ENCODE measurements at places on chromosomes 13 and 19.

DNA sequence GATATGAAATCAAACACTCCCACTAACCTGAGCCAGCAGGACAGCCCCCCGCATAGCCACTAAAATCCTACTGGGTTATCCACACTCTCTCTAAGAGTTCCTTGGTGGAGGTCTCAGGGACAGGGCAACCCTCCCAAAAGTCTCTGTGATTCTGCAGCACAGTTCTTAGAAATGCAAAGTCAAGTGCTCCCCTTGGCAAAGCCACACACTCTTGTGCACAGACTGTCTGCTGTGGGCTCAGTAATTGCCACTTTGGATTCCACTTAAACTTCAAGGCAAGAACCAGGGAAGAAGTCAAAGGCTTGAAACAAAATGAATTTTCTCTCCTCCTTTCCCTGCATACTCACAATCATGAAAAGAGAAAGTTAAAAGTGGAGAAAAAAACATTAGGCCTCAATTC lies 61.5 kb downstream of the DOCK9 start:
- no peak for DNase-seq

DNA sequence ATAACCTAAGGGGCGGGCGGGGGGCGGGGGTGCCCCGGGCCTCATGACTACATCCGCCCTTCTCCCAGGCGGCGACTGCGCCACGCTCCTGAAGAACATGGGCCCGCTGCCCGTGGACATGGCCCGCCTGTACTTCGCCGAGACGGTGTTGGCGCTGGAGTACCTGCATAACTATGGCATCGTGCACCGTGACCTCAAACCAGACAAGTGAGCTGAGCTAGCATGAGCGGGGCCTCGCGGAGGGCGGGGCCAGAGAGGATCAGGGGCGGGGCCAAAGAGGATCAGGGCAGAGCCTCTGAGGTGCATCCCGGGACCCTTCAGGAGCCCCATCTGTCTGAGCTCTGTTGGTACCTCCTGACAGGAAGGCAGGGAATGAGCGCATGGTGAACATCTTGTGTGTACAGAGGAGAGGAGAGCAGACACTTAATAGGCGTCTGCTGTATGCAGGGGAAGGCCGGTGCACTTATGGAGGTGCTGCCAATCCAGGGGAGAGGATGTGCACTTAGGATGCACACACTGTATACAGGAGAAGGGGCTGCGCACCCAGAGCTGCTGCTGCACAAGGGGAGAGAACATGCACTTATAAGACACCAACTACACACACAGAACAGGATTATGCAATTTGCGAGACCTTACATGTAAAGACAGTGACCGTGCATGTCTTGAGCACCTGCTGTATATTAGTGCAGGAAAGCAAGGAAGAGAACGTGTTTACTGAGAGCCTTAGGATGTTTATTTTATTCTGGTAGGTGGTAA lies 20.9 kb upstream of the PIK3R2 start:
- peak; percentile 80 for DNase-seq

GRCh38 chr13:40518481-40518882 lies 148.0 kb downstream of the FOXO1 start:
- no peak for DNase-seq

DNA sequence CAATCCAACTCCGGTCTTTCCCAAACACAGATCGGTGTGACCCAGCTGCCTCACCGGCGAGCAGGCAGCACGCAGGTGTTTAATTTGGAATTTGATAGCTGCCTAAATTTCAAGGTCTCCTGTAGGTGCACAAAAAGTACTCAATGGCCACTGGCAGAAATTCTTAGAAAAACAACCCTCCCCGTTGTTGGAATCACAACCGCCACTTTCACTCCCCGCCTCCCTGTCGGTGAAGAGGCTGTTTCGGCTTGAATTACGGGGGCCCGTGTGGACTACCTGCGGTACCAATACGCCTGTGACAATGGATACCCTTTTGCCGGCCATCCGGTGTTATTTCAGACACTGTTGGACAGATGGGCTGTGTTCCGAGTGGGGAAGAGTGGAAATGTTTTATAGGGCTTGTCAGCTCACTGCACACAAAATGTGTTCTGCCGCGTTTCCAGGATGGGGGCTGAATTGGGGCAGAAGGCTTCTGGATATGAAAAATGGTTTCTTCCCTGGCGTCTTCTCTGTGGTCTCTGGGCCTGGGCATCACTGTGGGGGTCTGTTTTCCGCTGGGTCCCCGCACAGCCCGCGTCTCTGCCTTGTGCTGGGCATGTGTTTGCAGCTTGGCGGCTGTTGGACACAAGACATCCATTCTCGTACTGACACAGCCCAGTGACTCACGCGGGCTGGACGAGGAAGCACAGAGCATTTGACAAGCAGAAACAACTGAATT lies 45.4 kb downstream of the ZIC5 start:
- no peak for DNase-seq

DNA sequence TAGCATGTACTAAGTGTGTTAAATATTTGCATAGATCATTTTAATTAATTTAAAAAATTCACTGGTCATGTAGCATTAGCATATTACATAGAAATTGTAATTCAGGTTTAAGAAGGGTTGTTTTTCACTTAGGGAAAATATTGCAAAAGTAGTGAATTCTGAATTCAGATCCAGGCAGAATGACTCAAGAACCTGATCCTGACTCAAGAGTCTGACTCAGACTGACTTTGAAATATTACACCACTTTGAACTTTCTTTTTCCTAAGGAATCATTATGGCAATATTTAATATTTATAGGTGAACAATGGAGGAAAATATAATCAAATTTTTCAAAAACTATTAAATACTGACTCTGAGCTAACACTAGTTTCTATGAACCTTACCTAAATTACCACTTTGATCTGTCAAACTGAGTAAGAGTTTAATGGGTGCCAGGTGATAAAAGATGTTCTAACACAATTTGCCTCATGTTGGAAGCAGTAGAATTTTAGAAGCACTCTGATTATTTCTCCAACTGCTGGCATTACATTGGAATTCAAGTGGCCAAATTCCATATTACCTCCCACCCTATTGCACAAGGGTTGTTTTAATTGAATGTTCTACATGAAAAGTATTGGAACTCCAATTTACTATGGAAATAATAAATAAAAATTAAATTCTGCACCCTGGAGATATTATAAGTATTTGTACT lies 261.6 kb downstream of the SLITRK1 start:
- DNase-seq, result no peak

DNA sequence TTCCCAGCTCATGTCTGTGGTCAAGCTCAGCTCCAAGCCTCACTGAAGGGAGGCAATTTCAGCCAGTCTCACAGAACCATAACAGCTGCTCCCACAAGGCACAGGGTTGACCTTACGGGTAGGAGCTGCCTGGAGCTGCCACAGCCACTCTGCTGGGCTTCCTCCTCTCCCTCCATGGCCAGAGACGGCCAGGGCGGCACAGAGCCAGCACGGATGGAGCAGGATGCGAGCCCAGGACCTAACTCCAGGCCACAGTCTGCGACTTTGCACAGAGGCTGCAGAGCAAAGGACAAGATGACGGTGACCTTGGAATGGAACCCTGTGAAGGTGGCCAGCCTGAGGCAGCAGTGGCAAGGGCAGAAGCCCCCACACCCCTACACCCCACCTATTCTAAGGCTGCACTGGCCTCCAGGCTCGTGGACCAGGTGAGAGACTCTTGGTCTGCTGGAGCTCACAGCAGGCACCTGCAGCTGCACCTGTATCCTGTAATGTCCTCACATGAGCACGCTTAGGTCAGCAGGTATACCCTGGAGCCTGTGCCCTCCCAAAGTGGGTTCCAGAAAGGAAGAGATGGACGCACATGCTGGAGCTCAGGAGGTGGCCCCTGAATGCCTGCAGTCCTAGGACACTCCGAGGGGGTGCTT lies 29.6 kb downstream of the ADPRHL1 start:
- DNase-seq, result no peak

DNA sequence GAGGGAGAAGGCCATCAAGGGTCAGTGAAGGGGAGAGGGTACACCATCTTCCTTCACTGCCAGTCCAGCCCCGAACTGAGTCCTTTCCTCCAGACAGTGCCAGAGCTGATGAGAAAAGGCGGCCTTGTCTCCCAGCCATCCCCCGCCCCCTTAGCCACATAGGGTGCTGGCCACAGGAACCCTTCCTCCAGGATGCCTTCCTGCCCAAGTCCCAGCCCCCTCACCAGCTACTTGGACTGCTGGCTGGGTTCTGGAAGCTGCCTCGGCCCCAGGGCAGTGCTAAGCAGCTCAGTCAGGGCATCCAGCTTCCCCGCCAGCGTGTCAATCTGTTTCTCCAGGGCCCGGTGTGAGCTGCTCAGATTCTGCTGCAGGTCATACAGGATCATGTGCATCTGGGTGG lies 12.6 kb upstream of the SMG9 start:
- no peak for DNase-seq

DNA sequence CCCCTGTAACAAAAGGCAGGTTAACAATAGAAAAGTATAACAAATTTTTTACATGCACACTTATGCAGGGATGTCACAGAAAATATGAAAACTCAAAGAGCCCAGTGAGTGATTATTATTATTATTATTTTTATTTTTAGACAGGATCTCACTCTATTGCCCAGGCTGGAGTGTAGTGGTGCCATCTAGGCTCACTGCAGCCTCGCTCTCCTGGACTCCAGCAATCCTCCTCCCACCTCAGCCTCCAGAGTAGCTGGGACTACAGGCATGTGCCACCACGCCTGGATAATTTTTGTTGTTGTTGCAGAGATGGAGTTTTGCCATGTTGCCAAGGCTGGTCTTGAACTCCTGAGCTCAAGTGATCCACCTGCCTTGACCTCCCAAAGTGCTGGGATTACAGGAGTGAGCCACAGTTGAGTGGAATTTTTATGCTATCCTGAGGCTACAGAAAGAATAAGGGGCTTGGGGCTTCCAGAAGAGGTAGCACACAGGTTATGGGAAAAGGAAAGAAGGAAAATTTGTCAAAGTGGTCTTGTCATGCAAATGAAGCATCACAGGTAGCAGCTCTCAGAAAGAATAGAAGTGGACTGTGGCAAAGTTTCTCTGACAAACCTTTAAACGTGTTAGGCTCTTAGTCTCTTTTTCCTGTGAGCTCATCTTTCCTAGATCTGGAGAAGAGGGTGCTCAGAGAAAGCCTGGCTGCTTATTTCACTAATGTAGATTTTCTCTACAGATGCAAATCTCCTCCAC lies 87.7 kb upstream of the LSM14A start:
- no peak for DNase-seq

- no peak for DNase-seq
Observed at GRCh38 chr19:21824679-21825078, 11.3 kb downstream of the ZNF43 start.

Measured in iPS-NIHi11 (cell line).